Bronchial epithelial cell (primary cell): ENCODE measurements at places on chromosomes 4 and X. TPM values are rescaled to one million over a fixed set of nuclear protein-coding genes. Genes with fewer than 3 reads are reported as not detected.

FAM50A gene
- 88.5 and 90.4 TPM in 2 replicates for total RNA-seq

TIGD4 gene
- under 0.01 and 0.38 TPM in 2 replicates for total RNA-seq

DNA sequence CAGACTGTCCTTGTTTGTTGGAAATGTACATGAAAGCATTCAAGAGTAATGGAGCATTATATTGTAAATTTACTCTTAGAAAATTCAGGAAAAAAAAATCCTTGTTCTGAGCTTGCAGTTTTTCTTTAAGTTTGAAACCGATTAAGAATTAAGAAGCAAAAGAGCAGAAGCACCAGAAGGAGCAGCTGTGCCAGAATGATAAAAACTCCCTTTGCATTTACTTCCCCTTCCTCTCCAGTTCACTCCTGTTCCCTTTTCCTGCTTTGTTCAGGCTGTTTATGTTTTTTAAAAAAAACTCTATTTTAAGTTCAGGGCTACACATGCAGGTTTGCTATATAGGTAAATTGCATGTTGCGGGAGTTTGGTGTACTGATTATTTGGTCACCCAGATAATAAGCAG is 90.3 kb downstream of the ATOH1 start:
- DNase-seq: no peak

RIPPLY1 gene
- total RNA-seq: 0.13 TPM in 1 of 2 replicates, not detected in the other

- DNase-seq: no peak
These were observed 157.0 kb downstream of the FRAS1 start for GRCh38 chr4:78214078-78214477.

DNA sequence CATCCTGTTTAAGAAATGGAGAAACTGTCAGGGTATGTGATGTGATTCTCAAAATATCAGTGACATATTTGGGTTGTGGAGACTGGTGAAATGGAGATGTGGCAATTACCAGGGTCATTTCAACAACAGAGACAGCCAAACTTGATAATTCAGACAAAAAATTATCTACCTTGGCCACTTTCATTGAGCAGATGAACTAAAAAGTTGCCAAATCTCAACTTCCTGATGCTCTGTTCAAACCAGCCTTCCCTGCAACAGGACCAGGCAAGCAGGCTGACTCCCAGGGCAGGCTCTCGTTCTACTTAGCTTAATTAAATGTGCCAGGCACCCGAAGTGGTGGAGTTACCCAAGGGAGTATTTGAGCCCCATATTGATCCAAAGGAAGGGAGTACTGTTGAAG is 199.6 kb downstream of the AFF2 start:
- DNase-seq: no peak

HNRNPH2 gene
- total RNA-seq: 104 and 110 TPM in 2 replicates

DNA sequence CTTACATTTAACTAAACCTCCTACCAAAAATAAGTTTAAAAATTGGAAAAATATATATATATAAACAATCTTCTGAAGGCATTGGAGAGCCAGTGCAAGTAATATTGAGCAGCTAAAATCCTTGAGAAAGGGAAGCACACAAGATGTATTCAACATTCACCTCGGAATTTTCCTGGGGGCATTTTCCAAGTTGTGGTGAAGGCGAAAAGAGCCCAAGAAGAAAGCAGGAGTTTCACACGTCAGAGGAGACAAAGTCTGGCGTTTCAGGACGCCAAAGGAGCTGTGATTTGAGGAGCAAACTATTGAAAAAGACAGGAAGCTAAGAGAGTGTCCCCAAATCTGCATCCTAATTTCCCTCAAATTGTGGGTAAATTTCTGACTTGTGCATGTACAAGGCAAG is 9.1 kb upstream of the GASK1B start:
- no peak for DNase-seq

DNA sequence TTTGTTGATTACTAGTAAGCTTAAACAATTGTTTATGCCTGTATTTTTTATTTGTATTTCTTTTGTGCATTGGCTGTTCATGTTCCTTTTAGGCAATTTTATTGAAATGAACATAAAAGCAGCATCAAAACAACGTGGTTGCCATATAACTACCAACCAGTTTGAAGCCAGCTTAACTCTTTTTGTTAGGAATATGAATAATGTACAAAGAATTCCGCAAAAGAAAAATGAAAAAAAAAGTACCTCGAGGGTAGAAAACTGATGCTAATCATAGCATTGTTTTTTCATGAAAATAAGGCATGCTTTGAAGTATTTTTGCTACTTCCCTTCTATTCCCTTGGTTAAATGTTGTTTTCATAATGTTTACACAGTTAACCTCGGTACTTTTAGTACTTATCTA is 1024.0 kb upstream of the SLIT2 start:
- DNase-seq: no peak

DNA sequence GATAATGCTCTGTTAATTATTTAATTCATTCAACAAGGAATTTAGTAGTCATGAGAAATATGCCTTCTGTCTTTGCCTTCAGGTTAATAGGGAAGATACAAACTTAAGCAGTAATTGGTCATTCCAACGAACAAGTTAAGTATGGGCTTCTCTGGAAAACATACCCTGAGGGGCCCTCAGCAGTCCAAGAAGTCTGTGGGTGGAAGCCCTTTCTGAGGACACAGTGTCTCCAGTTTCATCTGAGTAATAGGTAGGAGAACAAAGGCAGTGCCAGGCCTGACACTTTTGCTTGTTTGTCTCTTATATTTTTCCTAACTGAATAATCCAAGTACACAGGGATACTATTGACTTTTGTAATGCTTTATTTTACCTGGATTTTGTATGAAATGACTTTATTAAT is 262.5 kb downstream of the FBXW7 start:
- peak; percentile 87 for DNase-seq

- no peak for DNase-seq
These were observed 255 bp upstream of the CNOT6L start for GRCh38 chr4:77819404-77819842.

GRCh38 chr4:3374667-3375066 is 67.1 kb upstream of the HGFAC start:
- DNase-seq: no peak

DNA sequence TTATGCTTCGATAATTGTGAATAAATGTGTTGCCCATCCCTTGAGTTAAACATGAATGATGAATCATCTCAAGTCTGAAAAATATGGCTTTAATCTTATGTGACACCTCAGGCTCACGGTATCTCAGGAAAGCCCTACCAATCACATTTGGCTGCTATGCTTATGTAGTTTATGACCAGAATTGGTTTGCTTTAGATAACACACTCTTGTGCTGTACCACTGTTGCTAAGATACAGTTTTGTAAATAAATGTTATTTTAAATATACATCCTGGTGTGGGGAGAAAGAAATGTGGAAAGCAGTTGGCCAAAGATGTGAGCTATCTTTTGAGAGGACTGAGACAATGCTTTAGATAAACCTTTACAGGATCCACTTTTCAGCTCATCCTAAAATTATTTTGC is 63.2 kb downstream of the NPY1R start:
- no peak for DNase-seq

DNA sequence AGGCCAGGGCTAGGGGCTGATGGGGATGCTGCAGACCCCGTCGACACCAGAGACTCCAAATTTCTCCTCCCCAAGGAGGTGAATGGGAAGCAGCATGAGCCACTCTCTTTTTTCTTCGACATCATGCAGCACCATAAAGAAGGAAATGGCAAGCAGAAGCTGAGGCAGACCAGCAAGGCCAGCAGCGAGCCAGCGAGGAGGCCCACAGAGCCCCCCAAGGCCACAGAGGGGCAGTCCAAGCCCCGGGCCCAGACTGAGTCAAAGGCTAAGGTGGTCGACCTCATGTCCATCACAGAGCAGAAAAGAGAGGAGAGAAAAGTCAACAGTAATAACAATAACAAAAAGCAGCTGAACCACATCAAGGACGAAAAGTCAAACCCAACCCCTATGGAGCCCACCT is 56.1 kb downstream of the TNIP2 start:
- no peak for DNase-seq

- no peak for DNase-seq
These were observed 105.5 kb upstream of the PSAPL1 start for GRCh38 chr4:7540206-7540605.

GRCh38 chr4:55618546-55619143 is 17.5 kb downstream of the NMU start:
- no peak for DNase-seq

DNA sequence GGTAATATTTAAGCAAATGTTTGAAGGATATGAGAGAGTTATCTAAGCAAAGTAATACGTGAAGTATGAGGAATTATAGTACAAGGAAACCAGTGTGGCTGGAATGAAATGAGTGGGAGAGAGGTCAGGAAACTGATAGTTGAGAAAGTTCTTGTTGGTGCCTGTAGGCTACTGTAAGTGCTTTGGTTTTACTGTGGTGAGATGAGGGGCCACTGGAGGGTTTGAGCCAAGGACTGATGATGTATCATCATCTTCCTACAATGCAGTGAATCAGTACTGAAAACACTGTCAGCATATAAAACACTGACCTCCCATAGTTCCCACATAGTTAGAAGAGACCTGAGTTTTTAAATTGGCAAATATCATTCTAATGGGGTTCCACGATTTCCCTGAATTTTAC is 367.5 kb upstream of the CTSO start:
- DNase-seq: peak; percentile 95

DNA sequence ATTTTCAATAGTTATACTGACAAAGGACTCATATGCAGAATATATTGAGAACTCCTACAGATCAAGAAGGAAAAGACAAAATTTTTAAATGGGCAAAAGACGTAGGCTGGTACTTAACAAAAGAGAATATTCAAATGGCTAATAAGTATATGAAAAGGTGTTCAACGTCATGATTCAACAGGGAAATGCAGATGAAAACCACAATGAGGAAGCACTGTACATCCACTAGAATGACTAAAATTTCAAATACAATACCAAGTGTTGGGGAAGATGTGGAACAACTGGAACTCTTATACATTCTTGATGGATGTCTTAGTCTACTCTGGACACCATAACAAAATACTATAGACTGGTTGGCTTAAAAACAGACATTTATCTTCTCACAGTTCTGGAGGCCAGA is 1.3 kb upstream of the MRFAP1L1 start:
- DNase-seq: no peak

GRCh38 chr4:107974523-107974922 is 15.2 kb upstream of the HADH start:
- no peak for DNase-seq

GRCh38 chr4:120773641-120774040 is 148.9 kb downstream of the PRDM5 start:
- DNase-seq: no peak
